Neural crest cell (in vitro differentiated cells): ENCODE measurements at places on chromosomes 13 and 19. TPM values are rescaled to one million over a fixed set of nuclear protein-coding genes. Genes with fewer than 3 reads are reported as not detected.

Gene ATP4A
- not detected in 2 replicates for total RNA-seq

Gene GSX1
- 10.6 and 11.4 TPM in 2 replicates for total RNA-seq

Gene LILRB1
- total RNA-seq = not detected in 2 replicates

Gene TSHZ3
- 2.4 and 3.0 TPM in 2 replicates for total RNA-seq

Gene LILRA1
- not detected in 2 replicates for total RNA-seq

Gene KLF2
- 0.16 and 0.54 TPM in 2 replicates for total RNA-seq

GRCh38 chr13:31131470-31131961 lies 30.2 kb downstream of the HSPH1 start:
- no peak for DNase-seq

DNA sequence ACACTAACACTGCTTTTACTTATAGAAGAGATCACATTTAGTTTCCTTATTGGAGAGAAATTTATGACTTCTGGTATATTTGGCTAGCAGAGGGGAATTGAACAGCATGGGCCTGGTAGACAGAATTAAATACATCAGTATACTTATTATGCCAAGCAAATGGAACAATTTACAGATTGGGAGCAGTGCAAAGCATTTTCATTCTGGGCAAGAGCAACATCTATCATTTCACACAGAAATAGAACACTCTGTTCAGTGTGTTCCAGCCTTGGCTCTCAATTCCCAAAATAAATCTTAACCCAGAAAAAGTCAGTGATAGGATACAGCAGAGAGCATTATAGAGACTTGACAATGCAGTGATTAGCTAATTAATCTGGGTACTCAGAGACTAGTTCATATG lies 604.0 kb upstream of the SLITRK6 start:
- no peak for DNase-seq

DNA sequence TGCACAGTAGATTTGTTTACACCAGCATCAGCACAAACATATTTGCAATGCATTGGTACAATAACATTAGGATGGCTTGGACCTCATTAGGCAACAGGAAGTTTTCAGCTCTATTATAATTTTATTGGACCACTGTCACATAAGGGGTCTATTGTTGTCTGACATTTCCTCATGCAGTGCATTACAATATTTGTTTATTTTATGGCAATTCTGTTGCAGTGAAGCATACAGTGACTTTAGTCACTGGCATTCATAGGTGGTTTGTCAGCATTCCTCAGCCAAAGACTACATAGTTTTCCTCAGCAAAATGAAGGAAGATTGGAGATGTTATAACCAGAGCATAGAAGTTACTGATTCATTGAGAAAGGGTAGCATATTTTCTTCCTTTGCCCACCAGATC lies 1732.9 kb downstream of the PCDH9 start:
- DNase-seq = no peak

GRCh38 chr13:102847272-102848234 lies 1.7 kb downstream of the ERCC5 start:
- DNase-seq = no peak

GRCh38 chr19:2812414-2813234 lies 7.0 kb upstream of the ZNF554 start:
- DNase-seq = no peak

- DNase-seq = no peak
Observed at GRCh38 chr13:45542878-45543277, 72.7 kb downstream of the ERICH6B start.

GRCh38 chr13:30126903-30127428 lies 180.4 kb downstream of the KATNAL1 start:
- no peak for DNase-seq

GRCh38 chr13:73304442-73304841 lies 245.6 kb downstream of the KLF5 start:
- no peak for DNase-seq

DNA sequence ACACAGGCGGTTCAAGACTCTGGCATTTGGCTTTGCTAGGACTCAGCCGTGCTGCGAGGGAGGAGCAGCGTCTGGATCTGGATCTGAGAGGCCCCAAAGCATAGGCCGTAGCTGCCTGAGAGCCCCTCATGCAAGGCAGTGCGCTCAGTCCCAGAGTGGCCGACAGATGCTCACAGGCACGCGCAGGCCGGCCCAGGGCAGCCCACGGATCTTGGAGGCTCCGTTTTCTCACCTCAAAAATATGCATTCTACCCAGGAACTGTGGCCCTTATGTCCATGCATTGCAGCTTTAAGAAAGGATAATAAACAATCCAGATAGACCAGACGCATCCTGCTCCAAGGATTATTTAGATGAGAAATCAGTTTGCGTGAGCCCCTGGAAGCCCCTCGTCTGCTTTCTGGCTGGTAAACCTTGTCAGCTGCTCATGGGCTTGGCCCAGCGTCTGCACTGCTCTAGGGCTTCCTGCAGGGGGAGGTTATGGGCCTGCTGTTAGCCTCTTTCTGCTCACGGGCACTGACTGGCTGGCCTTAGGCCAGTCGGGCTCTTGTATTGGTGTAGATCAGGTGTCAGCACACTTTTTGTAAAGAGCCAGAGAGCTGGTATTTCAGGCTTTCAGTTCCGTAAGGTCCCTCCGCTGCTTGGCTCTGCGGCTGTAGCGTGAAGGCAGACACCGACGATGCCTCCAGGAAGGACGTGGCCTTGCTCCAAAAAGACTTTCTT lies 24.2 kb downstream of the TEX29 start:
- peak; percentile 29 for DNase-seq

- DNase-seq = no peak
Observed at GRCh38 chr19:19860756-19861390, 4.8 kb upstream of the ZNF253 start.

DNA sequence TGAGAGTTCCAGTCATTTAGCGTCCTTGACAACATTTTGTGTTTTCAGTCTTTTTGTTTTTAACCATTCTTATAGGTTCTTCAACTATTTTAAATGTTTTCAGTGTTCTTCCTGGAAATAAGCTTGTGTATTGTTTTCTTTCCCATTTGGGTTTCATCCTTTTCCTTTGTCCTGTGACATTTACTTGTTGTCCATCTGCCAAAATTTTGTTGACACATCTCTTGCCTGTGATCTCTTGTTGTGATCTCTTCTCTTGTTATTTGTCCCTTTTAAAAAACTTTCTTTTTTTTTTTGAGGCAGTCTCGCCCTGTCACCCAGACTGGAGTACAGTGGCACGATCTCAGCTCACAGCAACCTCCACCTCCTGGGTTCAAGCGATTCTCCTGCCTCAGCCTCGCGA lies 96.5 kb downstream of the PDS5B start:
- no peak for DNase-seq

DNA sequence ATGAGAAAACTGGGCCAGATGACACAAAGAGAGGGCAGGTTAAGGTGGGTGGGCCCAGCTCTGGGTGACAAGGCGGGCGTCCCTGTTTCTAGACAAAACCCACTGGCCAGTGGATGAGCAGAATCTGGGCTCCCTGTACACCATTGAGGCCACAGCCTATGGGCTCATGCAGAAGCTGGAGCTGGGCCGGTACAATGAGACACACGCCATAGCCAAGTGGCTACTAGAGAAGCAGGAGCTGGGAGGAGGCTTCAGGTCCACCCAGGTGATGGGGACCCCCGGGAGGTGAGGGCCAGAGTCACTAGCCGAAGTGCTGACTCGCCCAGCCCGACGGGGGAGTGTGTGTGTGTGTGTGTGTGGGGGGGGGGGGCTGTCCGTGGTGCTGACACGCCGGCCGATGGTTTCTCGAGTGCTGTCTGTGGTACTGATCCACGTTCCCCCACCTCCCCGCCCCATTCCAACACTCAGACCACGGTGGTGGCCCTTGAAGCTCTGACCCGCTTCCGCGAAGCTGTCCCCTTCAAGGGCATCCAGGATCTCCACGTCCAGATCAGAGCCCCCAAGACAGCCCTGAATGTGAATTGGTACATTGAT lies 24.3 kb upstream of the SHFL start:
- DNase-seq = no peak

DNA sequence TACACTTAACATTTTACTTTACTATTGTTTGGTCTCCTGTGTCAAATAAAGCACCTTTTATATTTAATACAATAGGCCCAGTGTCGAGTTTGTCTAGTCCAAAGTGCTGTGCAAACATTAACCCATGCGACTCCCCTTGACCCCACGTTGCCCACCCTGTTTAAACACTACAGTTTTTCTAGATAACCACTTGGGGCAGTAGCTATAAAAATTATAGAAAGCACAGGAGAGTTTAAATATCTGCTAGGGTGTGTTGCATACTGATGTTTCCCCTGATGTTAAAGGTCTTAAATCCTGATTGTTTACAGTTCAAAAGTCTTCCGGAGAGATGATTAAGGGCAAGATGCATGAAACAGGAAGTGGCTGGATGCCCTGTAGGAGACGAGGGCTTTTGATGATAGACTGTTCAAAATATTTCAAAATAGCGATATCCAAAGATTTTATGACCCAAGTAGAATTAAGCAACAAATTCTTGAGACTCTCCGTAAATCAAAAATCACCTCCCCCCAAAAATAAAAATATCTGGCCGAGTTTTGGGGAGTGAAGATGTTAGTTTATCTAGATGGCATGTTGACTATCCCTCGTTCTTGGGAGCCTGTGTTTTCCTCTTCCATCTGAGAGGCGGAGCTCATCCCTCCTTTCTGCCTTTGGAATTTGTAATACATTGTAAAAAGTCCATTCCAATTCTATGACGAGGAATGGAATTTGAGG lies 167.1 kb downstream of the FGF9 start:
- no peak for DNase-seq

DNA sequence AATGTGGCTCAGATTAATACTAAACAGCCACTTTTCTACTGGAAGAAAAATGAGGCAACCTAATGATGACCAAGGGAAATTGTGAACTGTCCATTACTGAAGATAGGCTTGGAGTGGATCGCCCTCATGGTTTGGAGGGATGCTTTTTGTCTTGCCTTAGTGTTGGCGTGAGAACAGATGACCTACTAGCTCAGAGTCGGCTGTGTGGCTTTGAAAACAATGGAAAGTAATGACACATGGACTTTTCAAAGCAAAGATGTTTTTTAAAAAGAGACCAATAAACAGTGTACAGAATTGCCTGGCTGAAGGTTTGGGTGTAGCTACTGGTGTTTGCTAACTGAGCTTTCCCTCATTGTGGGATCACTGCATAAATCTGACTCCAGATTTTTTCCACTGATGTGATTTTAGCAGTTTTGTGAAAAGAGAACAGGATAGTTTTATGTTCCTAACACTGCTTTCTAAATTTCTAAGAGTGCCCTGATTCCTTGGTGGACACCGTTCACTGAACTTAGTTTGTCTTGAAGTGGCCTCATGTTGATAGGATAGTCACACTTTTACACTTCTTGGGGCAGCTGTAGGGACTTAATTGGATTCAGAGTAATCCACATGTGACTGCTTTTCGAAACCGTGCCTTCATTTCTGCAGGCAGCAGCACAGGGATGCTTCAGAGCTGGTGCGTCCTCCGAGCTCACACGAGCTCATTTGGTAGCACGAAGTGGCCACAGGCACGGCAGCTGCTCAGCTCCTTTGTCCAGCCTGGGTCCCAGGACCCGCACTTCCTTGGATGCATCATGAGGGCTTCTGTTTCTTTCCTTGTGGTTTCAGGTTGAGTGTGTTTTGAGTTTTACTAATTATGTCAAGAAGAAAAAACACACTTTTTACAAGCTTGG lies 4.3 kb downstream of the CEBPG start:
- no peak for DNase-seq

DNA sequence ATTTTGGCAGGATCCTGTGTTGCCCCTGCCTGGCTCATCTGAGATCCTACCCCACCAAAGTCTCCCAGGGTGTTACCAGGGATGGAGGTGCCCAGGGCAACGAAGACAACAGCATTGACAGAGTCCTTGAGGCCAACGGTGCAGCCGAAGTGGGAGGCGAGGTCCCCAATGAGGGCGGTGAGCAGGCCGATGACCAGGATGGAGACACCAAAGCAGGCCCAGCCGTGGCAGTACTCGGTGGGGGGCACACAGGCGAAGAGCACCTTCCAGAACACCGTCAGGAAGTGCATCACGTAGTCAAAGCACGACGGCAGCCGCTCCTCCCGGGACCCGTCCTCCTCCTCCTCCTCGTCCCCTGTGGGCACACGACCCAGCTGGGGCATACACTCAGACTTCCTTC lies 12.8 kb upstream of the MEIS3 start:
- DNase-seq = no peak

- no peak for DNase-seq
Observed at GRCh38 chr19:35513628-35514281, at the start of gene DMKN. Gene DMKN (minus strand): TSS chr19:35513649. CDS start chr19:35513475, 174 bp downstream.

- no peak for DNase-seq
Observed at GRCh38 chr13:74978591-74978990, 503.4 kb downstream of the TBC1D4 start.

- no peak for DNase-seq
Observed at GRCh38 chr19:37251308-37252229, 33.6 kb downstream of the ZNF383 start.

DNA sequence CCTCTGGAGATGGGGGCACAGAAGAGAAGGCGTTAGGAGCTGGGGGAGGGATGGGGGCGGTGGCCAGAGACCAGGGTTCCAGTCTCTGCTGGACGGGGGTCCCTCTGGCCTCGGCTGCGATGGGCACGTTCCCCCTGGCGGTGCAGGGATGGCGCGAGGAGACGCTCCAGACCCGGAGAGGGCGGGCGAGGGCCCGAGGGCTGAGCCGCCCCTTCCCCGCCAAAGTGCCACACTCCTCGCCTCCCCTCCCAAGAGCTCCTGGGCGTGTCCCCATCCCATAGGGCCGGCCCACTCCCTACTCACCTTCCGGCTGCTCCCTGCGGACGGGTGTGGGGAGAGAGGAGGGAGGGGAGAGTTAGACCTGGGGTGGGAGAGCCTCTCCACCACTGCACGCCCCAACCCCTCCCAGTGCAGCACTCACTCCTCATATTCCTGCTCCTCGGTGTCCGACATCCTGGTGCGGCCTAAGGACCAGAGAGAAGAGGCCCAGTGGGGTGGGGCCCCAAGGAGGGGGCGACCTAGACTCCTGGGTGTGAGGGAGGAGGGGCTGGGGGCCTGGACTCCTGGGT lies 2.2 kb downstream of the TNNT1 start:
- DNase-seq = no peak

DNA sequence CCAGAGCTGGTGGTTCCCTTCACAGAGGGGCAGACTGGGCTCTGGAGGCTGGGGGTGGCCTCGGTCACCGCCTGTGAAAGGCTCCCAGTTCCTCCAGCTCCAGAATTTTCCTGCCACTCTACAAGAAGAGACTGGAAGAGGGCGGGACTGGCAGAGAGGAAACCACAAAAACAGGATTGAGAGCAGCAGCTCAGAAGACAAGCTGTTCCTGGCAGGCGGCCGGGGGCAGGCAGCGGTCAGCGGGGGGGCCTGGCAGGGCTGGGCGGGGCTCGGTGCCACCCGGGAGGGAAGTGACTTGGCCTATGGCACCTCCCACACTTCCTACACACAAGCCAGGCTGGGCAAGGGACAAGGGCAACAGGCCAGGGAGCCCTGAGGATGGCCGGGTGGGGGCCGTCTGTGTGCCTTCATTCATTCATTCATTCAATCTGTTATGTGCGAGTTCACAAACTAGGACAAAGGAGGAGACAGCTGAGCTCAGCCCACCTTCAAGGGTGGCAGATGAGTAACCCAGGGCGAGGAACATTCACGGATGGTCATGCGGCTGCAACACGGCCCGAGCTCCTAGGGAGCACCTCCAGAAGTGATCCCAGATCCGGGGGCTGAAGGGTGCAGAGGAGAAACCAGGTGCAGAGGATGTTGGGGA lies 16.9 kb upstream of the BTBD2 start:
- no peak for DNase-seq

- DNase-seq = no peak
Observed at GRCh38 chr13:69279213-69279612, 828.4 kb upstream of the ATXN8OS start.

GRCh38 chr19:6070720-6071485 lies 39.4 kb downstream of the RFX2 start:
- DNase-seq = no peak
